NB4 (cell line): ENCODE measurements at places on chromosomes 5 and 9.
A peak's percentile ranks its signal among the peaks of the same experiment; 100 is the strongest.

DNA sequence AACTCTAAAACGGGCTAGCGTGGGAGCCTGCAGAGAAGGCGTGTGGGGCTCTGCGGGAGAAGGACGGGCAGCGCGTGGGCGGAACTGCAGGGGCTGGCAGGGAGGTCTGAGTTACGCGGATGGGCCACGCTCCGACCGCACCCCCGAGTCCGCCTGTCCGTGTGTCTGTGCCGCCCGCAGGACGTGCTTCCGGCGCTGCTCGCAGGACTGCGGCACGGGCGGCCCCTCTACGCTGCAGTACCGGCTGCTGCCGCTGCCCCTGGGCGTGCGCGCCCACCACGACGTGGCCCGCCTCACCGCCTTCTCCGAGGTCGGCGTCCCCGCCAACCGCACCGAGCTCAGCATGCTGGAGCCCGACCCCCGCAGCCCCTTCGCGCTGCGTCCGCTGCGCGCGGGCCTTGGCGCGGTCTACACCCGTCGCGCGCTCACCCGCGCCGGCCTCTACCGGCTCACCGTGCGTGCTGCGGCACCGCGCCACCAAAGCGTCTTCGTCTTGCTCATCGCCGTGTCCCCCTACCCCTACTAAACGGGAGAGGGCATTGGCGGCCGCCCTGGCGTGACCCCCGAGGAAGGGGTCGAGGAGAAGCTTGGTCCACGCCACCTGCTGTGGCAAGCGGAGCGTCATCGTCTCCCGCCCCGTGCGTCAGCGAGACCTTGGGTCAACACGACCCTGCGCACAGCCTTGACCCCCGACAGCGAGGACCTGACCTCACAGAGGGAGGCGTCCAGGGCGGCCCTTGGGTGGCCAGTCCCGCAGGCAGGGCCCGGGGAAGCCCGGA lies 11.4 kb upstream of the ASS1 start:
- DNase-seq = peak; percentile 71

GRCh38 chr5:139402561-139403158 lies 1.2 kb downstream of the SPATA24 start:
- DNase-seq = peak; percentile 68

GRCh38 chr9:89468281-89468960 lies 29.5 kb downstream of the SEMA4D start:
- DNase-seq = no peak

GRCh38 chr5:151751091-151751490 lies 7.3 kb downstream of the ATOX1 start:
- DNase-seq = no peak

- no peak for DNase-seq
These were observed 123.4 kb upstream of the CXCL14 start for GRCh38 chr5:135702191-135702590.

- DNase-seq = no peak
These were observed 1.7 kb downstream of the TRIM52 start for GRCh38 chr5:181259283-181259682.

GRCh38 chr5:90134892-90135291 lies 274.7 kb downstream of the CETN3 start:
- DNase-seq = no peak

GRCh38 chr9:38029915-38030638 lies 39.0 kb downstream of the SHB start:
- DNase-seq = no peak

DNA sequence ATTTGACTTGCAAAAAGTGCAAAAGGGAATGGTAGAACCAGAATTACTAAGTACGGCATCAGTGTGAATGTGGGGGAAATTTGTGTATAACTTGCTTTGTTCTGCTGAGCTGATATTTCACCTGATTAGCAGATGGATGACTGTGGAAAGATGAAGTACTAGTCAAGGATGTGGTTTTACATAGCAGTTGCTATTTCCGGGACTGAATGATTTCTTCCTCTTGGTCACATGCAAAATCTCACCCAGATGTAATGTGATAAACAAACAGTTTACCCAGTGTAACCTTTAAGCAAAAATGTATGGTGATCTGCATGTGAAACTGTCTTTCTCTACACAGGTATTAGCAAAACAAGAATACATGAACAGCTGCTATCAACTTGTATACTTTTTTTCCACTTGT lies 46.1 kb downstream of the DCP2 start:
- DNase-seq = no peak

DNA sequence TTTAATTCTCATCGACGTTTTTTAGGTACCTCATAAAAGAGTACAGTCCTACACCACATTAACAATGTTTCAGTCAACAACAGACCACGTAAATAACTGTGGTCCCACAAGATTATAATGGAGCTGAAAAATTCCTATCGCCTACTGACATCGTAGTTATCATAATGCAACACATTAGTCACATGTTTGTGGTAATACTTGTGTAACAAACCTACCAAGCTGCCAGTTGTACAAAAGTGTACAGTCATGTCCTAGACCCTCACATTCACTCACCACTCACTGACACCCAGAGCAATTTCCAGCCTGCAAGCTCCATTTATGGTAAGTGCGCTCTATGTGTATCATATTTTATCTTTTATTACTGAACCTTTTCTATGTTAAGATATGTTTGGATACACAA lies 16.8 kb downstream of the GNAQ start:
- DNase-seq = peak; percentile 56

- DNase-seq = peak; percentile 15
These were observed 128.0 kb upstream of the IL12B start for GRCh38 chr5:159458217-159458711.

DNA sequence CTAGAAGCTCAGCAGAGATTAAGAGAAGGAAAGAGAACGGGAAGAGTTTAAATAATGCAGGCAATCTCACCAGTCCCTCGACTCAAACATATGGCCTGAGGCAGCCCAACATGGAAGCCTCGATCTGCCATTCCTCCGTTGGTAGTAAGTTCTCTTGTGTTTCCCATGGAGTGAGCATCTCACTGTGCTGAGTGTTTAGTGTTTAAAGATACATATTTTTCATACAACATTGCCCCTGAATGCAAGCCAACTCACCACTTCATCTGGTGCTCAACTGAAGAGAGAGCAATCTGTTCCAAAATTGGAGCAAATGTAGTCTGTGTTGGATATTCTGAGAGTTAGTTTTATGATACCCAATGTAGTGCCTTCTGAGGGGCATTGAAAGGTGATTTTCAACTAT lies 171.5 kb upstream of the ATP10B start:
- no peak for DNase-seq

GRCh38 chr5:180898621-180899246 lies at the start of gene BTNL8:
BTNL8 (plus strand) TSS chr5:180899159; CDS start chr5:180899311, 152 bp downstream.
- no peak for DNase-seq

DNA sequence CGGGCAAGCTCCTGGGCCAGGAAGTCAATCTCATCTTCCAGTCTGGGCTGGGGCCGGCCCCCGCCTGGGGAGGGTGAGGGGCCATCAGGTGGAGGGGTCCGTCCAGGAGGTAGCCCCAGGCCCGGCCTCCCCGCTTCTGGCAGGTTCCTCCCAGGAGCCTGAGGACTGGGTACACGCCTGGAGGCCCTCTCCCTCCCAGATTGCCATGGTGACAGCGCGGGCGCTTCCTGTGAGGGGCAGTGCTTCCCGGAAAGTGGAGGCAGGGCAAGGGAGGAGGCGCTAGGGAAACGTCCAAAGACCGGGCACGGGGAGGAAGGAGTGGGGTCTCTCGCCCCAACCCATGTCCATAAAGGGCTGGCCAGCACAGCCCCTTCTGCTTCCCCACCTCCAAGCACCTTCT lies 4.9 kb downstream of the NPDC1 start:
- DNase-seq = no peak

DNA sequence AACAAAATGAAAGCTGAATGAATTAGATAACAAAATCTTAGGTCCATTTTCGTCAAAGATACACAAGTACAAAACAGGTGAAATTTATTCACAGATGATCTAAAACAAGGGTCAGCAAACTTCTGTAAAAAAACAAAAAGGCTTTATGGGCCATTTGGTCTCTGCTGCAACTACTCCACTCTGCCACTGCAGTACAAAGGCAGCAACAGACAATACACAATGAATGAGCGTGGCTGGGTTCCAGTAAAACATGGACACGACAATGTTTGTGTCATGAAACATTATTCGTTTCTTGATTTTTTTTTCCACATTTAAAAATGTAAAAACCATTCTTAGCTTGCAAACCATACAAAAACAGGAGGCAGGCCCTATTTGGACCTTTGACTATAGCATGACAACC lies 71.9 kb downstream of the ECPAS start:
- DNase-seq = no peak

DNA sequence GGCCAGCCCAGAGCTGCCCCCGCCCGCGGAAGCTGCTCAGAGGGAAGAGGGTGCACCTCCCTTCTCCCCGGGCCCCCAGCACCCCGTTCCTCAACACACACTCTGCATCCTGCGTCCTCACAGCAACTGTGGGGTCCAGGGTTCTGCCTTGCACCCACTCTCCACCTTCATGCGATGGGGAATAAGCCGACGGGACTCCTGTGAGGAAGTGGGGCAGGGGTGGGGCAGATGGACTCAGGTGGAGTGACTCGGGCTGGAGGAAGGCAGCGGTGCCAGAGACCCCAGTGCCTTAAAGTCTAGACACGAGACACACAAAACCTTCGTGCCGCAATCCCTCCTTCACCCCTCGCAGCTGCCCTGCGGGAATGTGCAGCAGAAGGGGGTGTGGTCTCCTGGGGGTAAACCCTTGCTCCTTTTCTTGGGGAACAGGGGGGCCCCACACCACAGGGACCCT lies 8.6 kb downstream of the BRD3 start:
- DNase-seq = no peak

- DNase-seq = no peak
These were observed 34.2 kb downstream of the JADE2 start for GRCh38 chr5:134559672-134560071.

DNA sequence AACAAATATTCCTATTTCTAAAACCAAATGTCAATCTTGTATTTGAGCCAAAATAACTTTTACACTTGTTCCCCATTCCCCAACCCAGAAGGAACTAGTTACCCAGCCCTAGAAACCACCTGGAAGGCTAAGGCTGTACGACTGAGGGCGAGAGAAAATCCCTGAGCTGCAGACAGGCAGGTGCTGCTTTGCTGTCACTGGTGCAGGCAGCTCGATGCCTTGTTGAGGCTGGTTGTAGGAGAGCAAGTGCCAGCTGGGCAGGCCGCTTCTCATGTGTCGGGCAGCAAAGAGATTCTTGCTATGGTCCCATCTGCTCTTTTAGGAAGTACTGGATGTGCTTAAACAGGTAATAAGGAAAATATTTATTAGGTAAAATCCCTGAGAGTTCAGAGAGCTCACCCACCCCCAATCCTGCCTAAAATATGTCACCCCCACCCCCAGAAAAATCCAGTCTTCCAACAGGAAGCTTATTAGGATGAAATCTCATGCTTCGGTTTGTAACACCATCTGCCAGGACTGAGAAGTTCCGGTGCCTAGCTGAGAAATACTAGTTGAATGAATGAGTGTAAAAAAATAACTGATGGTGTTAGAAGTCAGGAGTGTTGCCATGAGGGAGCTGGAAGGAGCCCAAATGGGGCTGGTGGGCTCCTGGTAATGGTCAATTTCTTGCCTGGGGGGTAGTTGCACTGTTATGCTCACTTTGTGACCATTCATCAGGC lies 91.1 kb upstream of the DMRT1 start:
- peak; percentile 87 for DNase-seq

DNA sequence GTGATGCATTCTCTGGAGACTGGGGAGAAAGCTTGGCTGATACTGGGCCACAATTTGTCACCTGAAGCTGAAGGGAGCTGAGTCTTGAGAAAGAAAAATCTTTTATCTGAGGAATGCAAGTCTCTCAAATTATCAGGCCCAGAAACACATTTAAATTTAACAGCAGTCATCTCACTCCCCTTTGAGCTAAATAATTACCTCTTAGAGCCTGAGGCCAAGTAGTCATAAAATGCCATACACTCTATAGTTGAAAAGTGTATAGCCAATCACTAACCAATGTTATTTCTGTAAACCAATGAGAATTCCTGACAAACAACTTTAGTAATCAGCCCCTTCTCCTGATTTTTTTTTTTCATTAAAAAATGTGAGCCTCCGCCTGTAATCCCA lies 32.7 kb upstream of the DAPK1 start:
- no peak for DNase-seq

- DNase-seq = no peak
These were observed 22.2 kb downstream of the FBXL7 start for GRCh38 chr5:15522187-15522520.

- no peak for DNase-seq
These were observed 277.2 kb downstream of the TRIM32 start for GRCh38 chr9:116964258-116964657.

DNA sequence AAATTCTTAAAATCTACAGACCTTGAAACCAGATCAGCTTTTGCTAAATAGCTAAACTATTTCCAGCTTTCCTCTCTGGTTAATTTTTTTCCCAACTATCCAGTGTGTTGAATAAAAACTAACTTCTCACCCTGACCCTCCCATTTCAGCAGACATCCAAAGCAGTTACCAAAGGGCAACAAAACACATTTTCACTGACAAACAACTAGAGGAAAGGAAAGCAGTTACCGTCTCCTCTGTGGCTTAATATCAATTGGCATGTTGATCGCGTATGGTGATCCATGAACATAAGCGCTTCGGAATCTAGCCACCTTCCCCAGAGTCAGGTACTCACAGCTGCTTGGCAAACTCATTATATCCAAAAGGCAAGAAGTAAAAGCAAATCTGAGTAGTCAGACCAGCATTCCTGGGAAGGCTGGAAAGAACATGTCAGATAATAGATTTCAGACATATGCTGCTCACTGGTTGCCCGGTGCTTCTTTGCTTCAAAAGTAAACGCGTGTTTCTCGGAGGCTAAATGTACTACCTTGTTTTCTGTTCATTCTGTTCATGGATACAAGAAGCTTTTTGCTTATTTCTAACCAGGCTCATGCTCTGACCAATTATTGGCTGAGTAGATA lies 463.4 kb downstream of the PDE4D start:
- DNase-seq = no peak

GRCh38 chr9:79912318-79913070 lies 340.7 kb downstream of the TLE4 start:
- DNase-seq = no peak

GRCh38 chr9:33903157-33903780 lies 86.3 kb downstream of the UBE2R2 start:
- no peak for DNase-seq

GRCh38 chr5:79302454-79302853 lies 66.5 kb downstream of the JMY start:
- DNase-seq = no peak

- peak; percentile 31 for DNase-seq
These were observed 24.1 kb downstream of the ITK start for GRCh38 chr5:157204765-157205164.

- peak; percentile 20 for DNase-seq
These were observed 9.9 kb downstream of the RBM27 start for GRCh38 chr5:146213210-146213826.

DNA sequence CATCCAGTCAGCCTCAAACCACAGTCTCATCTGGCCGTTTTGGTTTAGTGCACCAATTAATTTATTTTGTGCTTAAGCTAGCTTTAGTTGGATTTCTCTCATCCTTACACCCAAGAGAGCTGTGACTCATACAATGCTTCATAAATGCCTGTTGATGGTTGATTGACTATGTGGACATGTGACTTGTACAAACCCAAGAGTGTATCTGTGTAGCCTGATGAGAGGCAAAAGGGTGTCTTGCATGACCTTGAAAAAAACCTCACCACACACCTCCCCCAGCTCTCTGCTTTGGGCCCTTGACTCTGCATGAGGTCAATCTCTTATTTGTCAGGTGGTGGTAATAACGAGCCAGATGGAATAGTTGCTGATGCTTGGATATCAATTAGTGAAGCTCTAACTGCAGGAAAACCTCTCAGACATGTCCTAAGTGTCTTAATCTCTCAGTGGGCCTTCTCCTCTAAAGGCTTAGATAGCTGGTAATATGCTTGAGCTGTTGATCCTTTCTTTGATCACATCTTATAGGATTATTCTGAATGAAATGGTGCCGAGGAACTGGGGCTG lies 10.6 kb upstream of the GLRA1 start:
- no peak for DNase-seq

- no peak for DNase-seq
These were observed 13.5 kb downstream of the RGS3 start for GRCh38 chr9:113477058-113477457.
